ENCODE measurements at places on chromosomes 4 and X.

- DNase-seq, result no peak
Observed at GRCh38 chr4:168884251-168885124, 125.6 kb downstream of the CBR4 start.

GRCh38 chrX:68762766-68763165 is 66.1 kb upstream of the EFNB1 start:
- no peak for DNase-seq

DNA sequence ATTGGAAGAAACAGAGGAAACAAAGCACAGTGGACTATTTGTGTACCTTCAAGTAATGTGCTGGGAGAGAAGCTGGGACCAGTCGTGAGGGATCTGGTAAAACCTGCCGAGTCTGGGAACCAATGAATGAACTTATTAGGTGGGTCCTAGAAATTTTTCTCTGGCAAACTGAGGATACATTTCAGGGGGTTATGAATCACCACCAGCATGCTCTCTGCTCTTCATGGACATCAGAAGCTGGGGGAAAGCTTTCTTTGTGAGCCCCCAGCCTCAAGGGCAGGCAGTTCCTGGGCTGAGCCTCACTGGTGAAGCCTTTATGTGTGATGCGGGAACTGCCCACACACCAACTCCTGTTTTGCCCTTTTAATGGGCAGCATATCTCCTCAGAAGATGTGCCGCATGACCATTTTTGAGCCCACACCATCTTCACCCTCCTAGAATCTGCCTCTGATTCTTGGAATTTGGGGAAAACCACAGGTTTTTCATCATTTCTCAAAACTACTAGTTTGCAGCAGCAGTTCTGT is 95.4 kb upstream of the ENPP6 start:
- no peak for DNase-seq

- peak; percentile 49 for DNase-seq
Observed at GRCh38 chrX:155068165-155068564, 2.8 kb downstream of the CMC4 start.

DNA sequence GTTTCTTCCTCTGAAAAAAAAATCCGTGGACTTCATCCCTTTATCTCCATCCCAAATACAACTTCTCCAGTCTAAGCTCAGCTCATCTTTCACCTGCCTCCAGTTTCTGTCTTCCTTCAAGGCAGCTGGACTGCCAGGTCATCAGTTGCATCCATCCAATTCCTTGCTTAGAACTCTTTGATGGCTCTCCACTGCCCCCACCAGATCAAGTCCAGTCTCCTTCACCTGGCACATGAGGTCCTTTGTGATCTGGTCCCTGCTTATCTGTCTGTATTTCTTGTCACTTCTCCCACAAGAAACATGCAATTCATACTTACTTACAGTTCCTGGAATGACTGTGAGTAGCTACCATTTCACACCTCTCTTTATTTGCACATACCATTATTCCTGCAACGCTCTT is 33.8 kb downstream of the OTUD6A start:
- DNase-seq, result no peak

GRCh38 chrX:85870585-85870984 is 176.8 kb downstream of the CHM start:
- DNase-seq, result no peak

GRCh38 chr4:153421941-153422340 is 44.2 kb upstream of the TMEM131L start:
- DNase-seq, result no peak

DNA sequence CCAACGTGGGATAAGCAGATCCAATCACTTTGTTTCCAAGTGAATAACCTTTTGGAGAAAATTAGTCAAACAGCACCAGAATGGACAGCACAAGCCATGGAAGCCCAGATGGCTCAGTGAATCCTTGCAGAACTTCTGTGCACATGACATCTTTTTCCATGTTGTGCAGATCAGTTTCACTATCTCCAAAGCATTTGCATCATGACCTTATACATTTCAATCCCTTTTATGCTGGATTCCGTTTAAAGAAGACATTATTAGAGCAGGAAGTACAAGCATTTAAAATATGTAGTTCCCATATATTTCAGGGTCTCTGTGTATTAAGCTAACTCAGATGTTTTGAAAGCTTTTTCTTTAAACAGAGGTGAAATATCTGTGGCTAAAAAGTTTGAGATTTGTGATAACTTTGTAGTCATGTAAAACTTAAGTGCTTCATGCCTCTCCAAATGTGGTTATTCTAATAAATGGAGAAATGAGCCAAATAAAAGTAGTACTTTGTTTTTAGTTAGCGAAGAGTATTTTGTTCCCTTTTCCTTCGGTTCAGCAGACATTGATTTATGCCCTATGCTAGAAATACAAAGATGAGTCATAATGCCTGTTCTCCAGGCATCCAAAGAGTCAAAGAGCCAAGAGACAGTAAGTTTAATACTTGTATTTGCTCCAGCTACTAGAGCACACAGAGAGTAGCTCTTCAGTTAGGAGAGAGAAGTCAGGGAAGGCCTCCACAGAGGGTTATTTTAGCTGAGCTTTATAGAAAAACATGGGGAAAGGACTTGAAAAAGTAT is 39.0 kb downstream of the PLAC8 start:
- peak; percentile 6 for DNase-seq

DNA sequence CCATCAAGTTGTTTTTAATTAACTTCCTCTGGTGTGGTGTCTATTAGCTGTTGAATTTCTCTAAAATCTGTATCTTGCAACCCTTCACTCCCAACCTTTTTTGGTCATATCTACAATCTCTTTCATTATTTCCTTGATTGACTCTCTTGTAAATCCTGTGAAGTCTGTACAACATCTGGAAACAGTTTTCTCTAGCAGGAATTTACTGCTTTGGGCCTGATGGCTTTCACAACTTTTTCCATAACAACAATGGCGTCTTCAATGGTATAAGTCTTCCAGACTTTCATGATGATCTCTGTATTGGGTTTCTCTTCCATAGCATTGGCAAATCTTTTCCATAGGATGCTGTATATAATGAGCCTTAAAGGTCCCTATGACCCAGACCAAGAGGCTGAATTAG is 49.0 kb downstream of the TBC1D19 start:
- DNase-seq, result peak; percentile 21

- DNase-seq, result no peak
Observed at GRCh38 chr4:156661555-156661954, 310.0 kb downstream of the PDGFC start.
